ENCODE measurements at places on chromosomes 1 and 21.
A peak's percentile ranks its signal among the peaks of the same experiment; 100 is the strongest.

- DNase-seq = no peak
These were observed 36.9 kb downstream of the RAP1GAP start for GRCh38 chr1:21631944-21632887.

GRCh38 chr1:32223683-32224082 lies 1.5 kb downstream of the EIF3I start:
- DNase-seq = no peak

GRCh38 chr21:32921632-32922230 lies 104.0 kb upstream of the OLIG2 start:
- peak; percentile 52 for DNase-seq

DNA sequence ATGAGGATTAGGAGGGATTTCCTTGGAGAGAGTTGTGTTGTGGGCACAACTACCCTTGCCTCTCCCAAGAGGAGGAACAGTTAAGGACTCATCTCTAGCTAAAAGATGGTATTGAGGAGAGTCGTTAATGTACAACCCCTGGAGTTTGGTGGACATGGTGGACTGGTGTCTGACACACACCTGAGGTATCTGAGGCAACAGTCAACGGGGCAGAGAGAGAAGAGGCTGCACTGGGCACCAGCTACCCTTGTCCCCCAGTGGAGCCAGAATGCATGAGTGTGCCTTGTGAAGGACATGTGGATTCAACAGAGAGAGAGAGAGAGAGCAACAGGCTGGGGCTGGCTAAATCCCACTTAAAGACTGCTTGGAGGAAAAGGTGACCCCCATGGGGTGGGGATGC lies 13.0 kb downstream of the RAB7B start:
- no peak for DNase-seq

GRCh38 chr1:60052601-60053000 lies 21.0 kb downstream of the C1orf87 start:
- no peak for DNase-seq

DNA sequence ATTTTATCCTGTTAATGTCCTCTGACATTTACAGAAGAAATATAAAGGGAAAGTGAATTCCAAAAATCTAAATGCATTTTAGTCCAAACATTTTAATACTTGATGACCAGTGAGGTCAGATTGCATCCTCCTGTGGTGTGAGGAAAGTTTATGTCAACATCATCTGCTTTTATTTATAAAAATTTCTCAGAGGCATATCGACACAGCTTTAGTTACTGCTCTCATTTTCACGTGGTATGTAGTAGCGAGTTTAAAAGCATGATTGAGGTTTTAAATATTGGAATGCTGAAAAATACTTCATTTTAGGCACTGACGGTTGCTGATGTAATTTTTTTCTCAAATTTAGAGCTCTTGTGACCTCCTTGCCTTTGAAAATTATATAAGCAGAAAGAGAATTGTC lies 234.8 kb downstream of the HMCN1 start:
- no peak for DNase-seq

GRCh38 chr1:230892018-230892491 lies 23.7 kb upstream of the C1orf198 start:
- DNase-seq = no peak

DNA sequence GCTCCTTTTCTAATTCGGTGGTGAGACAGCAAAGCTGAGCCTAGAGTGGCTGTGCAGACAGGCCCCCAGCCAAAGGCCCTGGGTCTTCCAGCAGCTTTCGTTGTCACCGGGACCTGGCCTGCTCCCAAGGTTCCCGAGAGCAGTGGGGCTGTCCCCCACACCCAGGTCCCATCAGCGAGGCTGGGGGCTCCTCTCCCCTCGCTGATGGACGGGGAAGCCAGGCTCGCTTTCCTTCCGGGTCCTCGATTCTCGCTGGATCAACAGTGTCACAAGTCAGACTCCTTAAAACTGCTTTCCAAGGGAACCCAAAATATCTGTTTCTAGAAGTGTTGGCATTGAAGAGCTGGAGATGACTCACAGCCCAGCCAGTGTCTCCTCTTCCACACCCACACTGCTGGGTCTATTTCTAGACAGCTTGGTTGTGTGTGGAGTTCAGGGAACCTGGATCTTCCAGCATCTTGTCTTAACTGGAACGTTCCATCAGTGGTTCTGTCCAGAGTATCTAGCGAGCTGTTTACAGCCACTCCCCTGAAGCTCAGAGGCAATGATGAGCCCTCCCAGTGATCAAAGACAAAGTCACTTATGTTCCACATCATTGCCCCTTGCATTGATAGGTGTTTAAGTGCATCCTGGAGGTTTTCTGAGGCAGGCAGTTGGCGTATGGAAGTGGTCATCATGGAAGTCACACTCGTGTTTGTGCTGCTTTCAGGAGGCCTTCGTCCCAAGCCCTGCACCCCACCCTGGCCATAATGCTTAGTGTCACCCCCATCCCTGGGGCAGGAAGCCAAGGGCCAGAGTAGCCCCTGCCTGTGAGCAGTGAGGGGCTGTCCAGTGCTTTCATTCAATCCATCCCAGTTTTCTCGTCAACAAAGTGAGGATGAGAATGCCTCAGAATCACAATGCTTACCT lies 35.2 kb downstream of the RRP1 start:
- DNase-seq = no peak

- no peak for DNase-seq
These were observed 9.6 kb upstream of the CD34 start for GRCh38 chr1:207920444-207921021.

GRCh38 chr1:16155537-16156410 lies at the start of gene EPHA2:
EPHA2 (minus strand) TSS chr1:16156069; CDS start chr1:16155932, 137 bp downstream.
- DNase-seq = no peak

DNA sequence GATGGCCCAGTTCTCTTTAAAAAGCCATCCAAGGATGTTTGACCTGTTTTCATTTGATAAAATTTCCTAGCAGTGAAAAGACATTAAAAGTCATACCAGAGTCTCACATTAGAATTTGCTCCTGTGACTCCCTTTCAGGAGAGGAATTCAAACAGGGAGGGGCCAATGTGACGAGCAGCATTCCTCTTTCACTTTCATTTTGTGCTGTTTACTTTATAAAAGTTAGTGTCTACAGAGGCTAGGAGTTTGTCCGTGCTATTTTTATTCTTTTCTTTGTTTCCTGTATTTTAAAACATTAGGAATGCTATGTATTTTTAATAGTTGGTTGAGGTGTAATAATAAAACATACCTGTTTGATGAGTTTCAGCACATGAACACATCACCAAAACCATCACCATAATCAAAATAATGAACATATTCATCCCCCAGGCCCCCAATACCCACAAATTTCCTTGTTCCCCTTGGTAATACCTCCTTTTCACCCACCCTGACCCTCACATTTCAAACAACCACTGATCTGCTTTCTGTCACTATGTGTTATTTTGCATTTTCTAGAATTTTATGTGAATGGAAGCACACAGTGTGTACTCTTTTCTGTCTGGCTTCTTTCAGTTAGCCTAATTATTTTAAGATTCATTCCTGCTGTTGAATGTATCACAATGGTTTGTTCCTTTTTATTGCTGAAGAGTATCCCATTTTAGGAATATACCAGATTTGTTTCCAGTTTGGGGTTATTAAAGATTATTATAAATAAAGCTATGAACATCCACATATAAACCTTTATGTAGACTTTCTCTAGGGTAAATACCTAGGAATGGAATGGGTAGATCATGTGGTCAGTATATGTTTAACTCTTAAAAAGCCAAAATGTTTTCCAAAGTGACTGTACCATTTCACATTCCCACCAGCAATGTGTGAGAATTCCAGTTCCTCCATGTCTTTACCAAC lies 129.5 kb downstream of the TENT5C start:
- DNase-seq = peak; percentile 30

DNA sequence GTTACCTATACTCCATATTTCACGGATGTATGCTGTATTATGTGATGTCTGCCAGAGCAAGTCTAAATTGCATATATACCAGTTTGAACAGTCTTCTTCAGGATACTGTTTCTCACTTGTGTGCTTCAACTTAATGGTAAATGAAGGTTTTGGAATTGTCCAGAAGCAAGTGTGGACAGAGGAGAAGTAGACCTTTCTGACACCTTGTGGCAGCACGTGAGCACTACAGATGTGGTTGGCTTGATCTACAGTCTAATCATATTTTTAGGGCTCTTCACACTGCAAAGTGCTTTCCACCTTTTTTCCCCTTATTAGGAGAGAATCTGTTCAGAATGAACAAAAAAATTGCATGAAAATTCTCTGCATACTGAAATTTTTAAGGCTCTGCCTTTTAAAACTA lies 10.9 kb downstream of the MORC3 start:
- DNase-seq = peak; percentile 45

DNA sequence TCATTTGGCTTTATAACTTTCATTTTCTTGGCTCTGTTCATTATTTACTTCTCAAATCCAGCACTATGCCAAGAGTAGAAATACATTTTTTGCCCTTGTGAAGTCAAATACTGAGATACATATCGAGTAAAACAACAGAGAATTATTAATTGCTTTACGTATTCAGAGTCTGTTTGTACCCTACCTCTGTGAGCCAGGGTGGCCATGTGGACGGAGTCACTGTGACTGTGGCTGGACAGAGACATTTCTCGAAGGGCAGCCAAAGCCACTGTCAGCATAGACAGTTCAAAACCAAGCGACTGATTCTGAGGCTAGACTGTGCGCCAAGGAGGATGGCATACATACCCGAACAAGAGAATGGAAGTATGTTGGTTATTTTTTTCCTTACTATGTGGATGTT lies 391.0 kb upstream of the PROX1 start:
- no peak for DNase-seq

DNA sequence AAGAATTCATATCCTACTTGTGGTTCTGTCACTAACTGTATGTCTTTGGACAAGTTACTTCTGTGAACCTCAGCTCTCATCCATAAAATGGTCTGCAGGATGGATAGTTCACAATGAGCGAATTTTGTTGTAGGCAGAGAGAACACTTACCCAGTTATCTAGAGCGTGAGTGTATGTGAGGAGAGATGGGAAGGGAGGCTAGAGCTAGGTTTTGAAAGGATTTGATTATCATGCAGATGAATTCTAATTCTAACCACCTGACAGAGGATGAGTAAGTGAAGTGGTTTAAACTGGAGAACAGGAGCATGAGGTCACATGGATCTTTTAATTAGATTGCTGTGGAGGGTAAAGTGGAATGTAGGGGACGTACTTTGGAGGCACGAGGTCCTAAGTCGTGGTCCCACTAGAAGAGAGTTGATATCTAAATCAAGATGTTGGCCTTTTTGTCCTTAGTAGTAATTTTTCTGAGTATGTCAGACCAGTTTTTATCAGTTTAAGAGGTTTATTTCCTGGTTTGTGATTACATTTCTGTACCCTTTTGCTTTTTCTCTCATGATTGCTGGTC lies 5.0 kb downstream of the SUCO start:
- no peak for DNase-seq

DNA sequence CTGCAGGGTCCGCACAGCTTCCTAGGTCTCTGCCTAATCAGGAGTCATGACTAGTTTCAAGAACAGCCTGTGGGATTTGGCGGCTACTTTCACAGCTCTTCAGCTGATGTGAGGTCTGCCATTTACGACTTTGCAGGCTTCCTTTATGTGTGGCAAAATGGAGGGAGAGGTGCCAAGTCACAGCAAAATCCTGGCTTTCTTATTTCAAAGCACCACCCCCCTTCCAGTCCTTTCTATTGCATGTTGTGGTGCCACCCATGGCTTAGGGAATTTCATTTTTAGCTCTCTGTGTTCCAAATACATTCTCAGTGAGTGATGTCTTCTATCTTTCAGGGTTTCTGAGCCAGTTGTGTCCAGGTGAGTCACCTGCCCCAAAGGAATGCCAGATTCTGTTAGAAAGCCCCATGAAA lies 75.1 kb upstream of the WLS start:
- DNase-seq = no peak

GRCh38 chr1:101820071-101820470 lies 176.7 kb downstream of the OLFM3 start:
- DNase-seq = no peak

GRCh38 chr1:163240705-163241104 lies 38.0 kb upstream of the RGS5 start:
- no peak for DNase-seq

DNA sequence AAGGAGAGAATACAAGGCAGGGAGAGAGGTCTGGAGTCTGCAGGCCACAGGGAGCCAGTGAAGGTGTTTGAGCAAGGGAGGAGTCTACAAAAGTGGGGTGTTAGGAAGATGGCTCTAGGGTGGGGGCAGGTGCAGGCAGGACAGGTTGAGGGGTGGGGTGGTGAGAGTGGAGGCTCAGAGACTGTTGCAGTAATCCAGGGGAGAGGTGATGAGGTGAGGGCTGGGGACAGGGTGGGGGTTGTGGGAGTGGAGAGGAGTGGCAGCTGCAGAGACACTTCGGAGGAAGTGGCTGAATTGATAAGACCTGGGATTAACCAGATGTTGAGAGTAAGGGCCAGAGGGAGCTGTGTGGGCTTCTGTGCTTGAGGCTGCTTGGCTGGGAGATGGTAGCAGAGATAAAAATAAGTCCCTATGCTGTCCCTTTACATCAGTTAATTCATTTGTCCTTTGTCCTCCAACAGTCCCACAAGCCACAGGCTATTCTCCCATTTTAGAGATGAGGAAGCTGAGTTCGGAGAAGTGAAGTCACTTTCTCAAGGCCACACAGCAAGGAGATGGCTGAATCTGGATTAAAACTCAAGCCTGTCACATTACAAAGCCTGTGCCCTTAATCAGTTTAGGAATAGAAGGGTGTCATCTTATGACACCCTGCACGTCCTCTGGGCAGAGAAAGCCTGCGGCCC lies 54.8 kb upstream of the SYNC start:
- DNase-seq = no peak

DNA sequence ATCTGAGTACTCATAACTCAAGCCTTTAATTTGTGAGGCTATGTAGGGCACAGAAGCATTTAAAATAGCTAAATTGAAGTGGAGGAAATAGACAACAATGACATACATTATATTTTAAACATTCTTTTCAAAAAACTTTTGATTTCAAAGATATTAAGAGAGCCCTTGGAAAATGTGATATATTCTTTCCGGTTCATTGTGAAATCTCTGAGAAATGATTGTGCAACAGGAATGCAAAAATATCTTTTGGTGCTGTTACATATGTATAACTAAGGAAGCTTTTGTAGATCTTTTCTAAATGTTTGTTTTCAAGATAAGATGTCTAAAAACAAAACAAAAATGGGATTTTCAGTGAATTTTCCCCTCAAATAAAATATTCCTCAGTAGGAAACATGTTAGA lies 185.2 kb downstream of the LEPR start:
- no peak for DNase-seq

GRCh38 chr1:108646648-108647269 lies 14.1 kb downstream of the HENMT1 start:
- DNase-seq = peak; percentile 70

DNA sequence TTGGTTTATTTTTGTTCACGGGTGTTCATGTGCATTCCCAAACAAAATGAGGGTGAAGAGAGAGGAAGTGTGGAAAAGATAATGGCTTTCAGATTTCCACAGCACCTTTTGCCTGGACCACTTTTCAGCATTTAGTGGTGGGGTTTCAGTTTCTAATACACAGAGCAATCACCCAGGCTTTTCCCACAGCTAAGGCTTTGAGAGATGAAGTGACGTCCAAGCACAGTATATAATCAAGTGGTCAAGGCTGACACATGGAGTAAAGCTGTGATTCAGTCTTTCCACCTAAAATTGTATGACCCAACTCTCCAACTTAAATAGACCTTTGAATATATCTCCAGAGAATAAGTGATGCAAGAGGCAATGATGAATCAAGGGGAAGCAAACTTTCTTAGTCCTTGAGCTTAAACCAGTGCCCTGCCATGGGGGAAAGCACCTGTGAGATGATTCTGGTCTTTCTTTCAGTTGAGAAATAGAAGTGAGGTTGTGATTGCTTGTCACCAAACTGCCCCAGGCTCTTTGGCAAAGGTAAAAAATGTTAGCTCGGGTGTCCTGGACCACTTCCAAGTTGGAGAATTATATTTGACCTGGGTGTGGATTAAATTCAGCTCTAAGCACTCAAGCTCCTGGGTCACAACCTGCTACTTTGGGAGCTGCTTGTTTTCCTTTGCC lies 2.4 kb upstream of the PIK3R3 start:
- no peak for DNase-seq

- no peak for DNase-seq
These were observed 45.7 kb upstream of the TSPAN2 start for GRCh38 chr1:115134850-115135480.
